ENCODE measurements at places on chromosomes 11 and 22.
A peak's percentile ranks its signal among the peaks of the same experiment; 100 is the strongest.

- DNase-seq: no peak
Measured at GRCh38 chr11:13698132-13698531, 29.7 kb downstream of the FAR1 start.

- DNase-seq: peak; percentile 90
Measured at GRCh38 chr11:62539238-62539925, 7.2 kb downstream of the AHNAK start.

DNA sequence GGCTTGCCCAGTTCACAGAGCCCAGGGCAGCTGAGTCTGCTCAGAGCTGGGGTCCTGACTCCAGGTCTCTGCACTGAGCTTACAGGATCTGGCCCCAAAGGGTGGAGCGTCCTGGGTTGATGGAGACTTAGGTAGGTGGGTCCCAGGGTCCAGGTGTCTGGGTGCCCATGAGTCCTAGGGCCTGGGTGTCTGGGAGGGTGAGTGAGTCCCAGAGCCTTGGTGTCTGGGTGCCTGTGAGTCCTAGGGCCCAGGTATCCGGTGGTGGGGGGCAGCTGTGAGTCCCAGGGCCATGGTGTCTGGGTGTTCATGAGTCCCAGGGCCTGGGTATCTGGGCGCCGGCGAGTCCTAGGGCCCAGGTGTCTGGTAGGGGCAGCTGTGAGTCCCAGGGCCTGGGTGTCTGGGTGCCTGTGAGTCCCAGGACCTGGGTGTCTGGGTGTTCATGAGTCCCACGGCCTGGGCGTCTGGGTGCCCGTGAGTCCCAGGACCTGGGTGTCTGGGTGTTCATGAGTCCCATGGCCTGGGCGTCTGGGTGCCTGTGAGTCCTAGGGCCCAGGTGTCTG lies 1505.6 kb downstream of the BRD1 start:
- DNase-seq: no peak

DNA sequence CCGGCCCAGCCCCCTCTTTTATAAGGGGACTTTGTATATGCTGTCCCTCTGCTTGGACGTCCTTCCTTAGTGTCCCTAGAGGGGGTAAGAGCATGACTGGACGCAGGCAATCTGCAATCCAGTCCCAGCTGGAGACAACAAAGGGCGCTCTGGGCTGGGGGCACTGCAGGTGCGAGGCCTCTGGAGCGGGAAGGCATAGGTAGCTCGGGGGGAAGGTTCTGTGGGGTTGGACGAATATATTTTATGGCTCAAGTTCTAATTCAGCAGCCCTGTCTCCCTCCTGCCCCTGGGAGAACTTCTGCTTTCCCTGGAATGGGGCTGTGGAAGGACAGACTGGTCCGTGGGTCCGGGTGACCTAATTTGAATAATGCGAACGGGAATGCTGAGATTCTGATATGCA lies 40.0 kb downstream of the KCNJ4 start:
- DNase-seq: no peak

- DNase-seq: peak; percentile 93
Measured at GRCh38 chr22:18075720-18076497, 1.9 kb upstream of the PEX26 start.

GRCh38 chr22:44661070-44661469 lies 40.9 kb upstream of the PRR5 start:
- no peak for DNase-seq

- DNase-seq: no peak
Measured at GRCh38 chr11:43434893-43435292, 76.2 kb downstream of the TTC17 start.

DNA sequence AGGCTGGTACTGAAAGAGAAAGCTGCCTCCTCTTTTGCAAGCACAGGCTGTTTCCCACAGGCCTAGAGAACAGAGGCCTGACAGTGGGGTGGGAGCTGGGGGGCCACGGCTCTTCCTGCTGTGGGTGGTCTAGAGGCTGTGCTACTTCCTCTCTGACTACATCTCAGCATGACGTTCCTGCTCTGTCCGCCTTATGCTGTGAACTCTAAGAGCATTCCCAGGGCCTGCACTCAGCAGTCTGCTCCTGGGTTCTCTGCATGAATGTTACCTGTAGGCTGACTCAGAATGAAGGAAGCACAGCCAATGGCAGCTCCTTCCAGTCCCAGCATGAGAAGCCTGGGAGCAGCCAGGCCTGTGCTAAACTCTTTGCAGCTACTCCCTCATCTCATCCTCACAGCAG lies 534.3 kb downstream of the NTM start:
- no peak for DNase-seq

- peak; percentile 24 for DNase-seq
Measured at GRCh38 chr11:121446752-121447156, 5.4 kb upstream of the SORL1 start.

DNA sequence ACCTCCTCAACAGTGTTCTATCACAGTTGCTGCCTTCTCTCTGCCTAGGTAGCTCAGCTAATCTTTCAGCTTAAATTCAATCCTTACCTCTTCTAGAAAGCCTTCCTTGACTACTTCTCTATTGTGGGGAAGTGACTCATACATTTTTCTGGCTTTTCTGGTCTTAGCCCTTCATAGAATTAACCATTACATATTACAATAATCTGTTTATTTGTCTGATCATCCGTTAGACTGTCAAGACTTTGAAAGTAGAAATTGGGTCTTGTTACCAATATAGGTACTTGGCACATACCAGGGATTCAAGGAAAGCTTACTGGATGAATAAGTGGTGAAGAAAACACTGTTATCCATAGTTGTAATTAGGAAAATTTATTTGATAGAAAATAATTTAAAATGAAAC lies 89.6 kb downstream of the FANCF start:
- DNase-seq: no peak

DNA sequence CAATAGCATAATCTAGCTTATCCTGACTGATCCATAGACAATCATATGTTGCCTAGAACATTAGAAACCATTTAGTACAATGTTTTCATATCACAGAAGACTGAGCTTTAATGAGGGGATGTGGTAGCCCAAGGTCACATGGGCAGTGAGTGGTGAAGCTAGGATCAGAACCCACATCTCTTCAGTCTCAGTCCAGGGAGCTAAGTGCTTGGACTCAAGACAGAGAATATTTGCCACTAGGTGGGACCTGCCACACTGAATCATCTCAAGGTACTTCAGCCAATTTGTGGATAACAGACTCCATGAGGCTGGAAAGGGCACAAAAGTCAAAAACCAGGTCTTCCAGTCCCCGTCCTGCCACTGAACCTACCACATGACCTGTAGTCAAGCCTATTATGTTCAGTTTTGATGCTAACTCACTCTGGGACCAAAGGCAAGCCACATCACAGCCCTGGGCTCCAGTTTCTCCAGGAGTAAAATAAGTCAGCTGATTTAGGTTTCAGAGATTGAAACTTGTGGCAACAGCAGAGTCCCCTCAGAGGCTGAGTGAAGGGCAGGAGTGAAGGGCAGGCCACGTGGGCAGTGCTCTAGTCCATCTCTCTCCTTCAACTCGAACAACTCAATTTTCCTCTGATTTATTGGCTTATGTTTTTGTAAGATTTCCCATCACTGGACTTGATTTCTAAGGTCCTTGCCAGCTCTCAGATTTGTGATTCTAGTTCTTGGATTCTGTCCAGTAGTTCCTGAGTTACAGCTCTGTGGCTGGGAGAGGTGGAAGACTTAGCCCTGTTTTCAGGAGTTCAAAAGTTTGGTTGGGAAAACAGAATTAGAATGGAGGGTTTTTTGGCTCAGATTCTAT lies 84.6 kb upstream of the PHOX2A start:
- DNase-seq: no peak

- no peak for DNase-seq
Measured at GRCh38 chr22:47563406-47564157, 801.1 kb downstream of the TBC1D22A start.

DNA sequence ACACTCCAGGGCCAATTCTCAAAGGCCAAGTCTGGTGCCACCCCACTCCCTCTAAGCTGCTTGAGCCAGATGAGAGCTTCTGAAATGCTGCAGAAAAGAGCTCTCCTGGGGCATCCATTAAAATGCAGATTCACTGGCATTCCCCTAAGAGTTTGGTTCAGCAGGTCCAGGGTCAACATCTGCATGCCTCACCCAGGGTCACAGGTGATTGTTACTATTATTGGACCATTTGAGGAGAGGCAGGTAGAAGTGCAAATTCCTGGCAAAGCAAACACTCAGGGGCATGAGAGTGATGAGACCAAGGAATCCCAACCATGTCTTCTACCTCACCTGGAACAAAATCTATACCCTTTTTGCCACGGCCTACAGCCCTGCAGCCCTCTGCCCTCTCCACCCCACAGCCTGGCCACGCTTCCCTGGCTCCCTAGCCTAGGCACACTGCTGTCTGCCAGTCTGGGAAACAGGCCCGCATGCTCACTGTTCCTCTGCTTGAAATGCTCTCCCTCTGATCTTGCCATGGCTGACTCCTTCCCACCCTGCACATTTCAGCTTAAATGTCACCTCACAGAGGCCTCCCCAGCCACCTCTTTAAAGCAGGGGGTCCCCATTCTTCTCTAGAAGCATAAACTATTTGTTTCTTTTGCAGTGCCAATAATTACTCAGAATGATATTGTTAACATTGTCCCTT lies 4.4 kb upstream of the P2RX6 start:
- DNase-seq: no peak

DNA sequence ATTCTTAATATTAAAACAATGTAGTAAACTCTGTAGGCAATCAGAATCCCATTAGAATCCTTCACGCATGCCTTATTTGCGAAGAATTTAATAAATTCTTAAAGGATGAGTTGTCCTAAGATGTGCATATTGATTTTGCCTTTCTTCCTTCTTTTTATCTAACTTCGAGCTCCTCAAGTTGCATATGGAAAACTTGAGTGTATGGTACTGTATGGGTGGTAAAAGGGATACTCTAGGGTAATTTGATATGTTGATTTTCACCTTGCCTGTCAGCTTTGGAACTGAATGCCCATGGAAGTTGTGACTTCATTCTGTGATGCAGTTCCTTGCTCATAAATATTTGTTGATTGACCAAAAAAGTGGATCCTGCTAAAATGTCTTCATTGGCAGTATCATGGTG lies 193.8 kb downstream of the DDX10 start:
- DNase-seq: no peak

DNA sequence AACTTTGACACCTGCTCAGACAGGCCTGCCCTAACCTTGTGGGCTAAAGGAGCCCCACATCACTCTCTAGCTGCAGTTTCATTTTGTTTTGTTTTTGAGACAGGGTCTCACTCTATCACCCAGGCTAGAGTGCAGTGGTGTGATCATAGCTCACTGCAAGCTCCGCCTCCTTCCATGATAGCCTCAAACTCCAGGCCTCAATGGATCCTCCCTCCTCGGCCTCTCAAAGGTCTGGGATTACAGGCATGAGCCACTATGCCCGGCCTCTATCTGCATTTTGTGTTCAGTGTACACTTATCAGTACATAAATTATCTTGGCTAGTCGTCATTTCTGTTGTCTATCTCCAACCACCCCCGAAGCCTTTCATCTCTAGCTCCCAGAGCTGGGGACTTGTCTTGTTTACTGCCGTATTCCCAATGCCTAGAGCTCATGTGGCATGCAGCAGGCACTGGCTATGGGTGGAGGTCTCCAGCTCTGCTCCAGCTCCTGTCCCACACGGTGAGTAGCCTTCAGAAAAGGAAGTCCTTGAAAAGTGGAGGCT lies 22.1 kb upstream of the PEX26 start:
- DNase-seq: no peak

- no peak for DNase-seq
Measured at GRCh38 chr11:20258376-20258895, 98.2 kb upstream of the DBX1 start.

DNA sequence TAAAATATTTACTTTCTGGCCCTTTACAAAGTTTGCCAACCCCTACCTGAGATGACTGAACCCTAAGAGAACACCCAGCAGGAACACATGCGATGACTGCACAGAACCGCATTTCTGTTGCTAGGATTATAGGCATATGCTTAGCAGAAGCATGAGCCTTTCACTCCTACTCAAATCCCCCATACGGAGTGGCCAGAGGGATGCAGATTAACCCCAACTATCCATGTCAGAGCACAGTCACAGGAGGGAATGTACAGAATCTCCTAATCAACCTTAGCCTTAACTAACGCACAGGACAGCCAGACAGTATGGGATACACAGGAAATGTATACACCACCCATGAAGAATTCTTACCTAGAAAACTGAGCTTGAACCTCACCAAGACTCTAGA lies 6.2 kb downstream of the HPS4 start:
- DNase-seq: no peak

DNA sequence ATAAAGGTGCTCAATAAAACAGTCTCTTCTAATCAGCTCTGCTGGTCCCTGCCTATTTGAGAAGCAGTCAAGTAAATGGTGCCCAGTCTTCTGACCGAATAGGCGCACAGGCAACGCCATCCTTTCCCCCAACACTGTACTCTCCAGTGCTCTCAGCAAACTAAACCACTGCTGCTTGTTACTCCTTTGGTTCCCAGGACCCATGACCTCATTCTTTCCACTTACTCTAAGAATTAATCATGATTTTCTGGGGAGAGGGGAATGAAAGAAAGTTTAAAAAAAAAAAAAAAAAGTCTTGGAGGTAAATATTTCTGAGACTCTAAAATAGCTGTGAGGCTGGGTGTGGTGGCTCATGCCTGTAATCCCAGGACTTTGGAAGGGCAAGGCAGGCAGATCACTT lies 63.7 kb downstream of the SGSM3 start:
- no peak for DNase-seq

DNA sequence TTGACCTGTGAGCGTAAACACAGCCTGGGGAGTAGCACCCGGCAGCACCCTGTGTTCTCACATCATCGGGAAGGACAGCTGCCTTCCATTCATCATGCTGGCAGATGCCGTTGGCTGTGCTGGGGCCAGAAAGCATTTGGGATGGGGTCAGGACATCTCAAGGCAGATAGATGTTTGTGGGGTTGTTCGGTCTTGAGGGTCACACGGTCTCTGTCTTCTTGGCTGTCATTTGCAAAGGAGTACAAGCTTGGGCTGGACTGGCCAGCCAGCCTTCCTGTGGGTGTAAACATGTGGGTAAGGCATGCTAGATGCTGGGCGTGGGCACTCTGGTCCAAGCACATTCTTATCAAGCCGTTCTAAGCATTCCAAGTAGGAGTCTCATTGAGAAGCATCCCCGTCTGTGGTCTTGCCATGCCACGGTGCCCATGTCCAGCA lies 81.4 kb downstream of the TBC1D22A start:
- DNase-seq: no peak

DNA sequence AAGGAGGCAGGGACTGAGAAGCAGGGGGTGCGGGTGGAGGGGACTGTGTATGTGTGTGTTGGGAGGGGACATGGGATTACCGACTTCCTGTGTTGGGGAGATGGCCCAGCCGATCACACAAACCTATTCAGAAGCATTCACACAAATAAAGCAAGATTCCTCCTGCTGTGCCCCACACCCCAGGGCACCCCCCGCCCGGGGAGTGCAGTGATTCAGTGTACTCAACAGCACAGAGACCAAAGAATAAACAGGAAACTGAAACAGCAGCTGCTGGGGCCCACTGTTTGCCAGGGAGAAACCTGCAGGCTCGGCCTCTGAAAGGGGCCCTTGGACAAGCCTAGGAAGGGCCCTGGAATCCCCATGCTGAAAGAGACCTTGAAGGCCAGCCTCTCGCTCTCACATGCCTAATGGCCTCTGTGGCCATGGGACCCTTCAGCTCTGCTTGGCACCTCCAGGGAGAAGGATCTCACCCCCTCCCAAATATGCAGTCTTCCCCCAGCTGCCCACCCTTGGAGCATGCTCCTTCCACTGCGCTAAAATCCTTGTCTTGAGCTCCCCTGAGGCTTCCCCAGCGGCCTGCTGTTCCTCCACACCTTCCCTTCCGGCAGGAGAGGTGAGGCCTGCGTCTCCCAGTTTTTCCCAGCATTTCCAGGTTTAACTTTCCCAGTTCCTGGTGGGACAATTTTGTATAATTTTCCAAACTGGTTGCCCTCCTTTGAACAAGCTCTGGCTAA lies 72.9 kb downstream of the CSNK2A3 start:
- DNase-seq: peak; percentile 41

- no peak for DNase-seq
Measured at GRCh38 chr11:96028746-96029145, 104.8 kb upstream of the MTMR2 start.

GRCh38 chr22:43861529-43861928 lies 784 bp downstream of the SULT4A1 start:
- no peak for DNase-seq

Data from fibroblast of villous mesenchyme (primary cell).